ENCODE measurements at places on chromosomes 11 and 22.
A peak's percentile ranks its signal among the peaks of the same experiment; 100 is the strongest.

- no peak for DNase-seq
These were observed 16.2 kb upstream of the ME3 start for GRCh38 chr11:86688398-86689179.

DNA sequence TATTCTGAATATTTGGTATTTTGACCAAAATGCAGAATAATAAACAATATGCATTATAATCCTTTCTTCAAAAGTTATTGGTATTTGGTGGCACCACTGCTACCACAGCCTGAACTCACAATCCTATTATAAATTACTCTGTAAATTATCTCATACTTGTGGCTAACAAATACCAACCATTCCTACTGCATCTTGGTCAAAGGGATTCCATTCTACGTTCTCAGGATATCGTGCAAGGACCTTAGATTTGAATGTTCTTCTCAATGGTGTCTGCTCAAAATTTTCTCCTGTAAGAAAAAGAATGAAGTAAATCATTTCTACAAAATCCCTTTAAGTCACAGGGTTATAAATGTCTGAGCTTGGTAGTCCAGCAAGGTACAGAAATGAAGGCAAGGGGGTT lies 58.7 kb downstream of the DENND5A start:
- no peak for DNase-seq

DNA sequence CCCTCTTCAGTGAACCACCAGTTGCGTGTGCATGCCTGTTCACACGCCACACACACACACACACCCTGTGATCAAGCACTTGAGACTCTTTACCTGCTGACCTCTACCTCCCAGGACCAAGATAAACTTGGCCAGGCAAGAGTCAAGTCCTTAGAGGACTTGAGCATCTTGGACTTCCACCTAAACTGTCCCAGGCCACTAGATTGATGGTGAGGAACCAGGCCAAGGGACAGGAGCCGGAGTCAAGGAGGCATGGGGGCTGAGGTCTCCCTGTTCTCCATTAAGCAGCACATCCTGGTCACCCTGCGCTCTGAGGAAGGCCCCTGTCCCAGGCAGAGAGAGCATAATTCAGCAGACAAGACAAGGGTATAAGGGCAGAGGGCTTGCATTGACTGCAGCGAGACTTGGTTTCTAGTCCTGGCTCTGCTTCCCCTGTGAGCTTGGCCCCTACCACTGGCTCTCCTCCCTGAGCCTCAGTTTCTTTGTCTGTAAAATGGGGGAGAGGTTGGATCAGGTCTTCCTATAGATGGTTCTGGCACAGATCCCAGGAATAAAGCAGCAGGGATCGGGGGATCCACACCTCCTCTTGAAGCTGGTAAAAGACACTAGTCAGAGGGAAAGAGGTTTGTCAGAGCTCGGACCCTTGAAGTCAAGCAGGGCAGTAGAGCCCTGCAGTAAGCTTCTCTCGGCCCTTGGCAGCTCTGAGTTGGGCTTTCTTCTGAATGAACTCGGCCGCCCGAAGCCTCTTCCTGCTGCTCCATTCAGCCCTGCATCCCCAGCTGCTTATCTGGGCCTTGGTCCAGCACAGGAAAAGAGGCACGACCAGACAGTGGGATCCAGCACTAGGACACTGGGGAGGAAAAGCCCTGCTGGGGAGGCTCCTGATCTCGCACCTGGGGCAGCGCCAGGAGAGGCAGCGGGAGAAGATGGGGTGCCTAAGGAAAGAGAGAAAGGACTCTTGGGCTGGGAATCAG lies 2.0 kb downstream of the CREB3L1 start:
- DNase-seq = peak; percentile 50

DNA sequence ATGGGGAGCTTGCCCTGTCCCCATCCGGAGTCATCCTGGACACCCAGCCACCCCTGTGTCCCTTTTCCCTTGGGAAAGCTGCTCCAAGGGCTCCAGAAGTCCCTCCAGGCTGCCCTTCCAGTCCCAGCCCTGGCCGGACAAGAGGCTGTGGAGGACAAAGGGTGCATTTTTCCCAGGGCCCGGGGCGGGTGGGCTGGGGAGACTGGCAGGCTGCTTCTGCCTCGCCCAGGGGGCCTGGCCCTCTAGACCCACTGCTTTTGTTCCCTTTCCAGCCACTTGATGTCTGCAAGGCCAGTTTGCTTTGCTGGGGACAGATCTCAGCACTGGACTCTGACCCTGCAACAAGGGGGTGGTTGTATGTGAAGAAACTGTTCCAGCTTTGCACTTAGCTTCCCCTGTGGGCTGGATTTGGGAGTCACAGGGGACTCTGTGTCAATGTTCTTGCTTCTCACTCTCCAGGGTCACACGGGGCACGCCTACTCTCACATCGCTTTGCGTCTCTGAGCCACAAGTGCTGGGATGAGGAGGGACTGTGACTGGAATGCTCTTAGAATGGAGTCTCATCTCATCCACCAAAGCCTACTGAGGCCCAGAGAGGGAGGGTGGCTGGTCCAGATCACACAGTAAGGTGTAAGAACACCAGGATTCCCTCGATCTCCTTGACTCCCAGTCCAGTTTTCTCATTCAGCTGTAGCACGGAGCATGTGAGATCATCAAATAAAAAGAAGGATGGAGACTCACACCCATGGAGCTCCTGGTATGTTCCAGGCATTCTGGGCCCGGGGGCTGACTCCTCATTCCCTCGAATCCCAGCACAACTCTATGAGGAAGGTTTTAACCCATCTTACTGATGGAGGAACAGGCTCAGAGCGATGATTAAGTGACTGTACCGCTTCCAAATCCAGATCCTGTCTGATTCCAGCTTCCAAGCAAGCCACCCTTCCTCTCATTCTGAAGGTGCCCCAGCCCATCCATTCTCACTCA lies 59.9 kb downstream of the FBXO7 start:
- DNase-seq = no peak

- DNase-seq = no peak
These were observed 597.4 kb downstream of the LUZP2 start for GRCh38 chr11:25094085-25094802.

DNA sequence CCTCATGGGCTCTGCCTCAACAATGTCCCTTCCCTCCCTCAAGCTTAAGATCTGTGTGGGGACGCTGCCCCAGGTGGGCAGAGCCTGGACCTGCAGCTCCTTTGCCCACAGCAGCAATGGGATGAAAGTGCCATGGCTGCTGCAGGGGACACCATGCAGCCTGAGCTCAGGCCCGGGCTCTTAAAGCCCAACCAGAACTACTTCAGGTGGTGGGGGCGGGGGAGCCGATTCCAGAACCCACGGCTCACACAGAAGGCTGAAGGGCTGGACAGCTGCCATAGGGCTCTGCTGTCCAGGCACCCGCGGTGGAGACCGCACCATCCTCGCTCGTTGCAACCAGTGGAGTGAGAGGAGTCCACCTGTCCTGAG lies 12.5 kb downstream of the CHID1 start:
- no peak for DNase-seq
